ENCODE measurements at places on chromosomes 16 and 17. TPM values are rescaled to one million over a fixed set of nuclear protein-coding genes. Genes with fewer than 3 reads are reported as not detected.

DNA sequence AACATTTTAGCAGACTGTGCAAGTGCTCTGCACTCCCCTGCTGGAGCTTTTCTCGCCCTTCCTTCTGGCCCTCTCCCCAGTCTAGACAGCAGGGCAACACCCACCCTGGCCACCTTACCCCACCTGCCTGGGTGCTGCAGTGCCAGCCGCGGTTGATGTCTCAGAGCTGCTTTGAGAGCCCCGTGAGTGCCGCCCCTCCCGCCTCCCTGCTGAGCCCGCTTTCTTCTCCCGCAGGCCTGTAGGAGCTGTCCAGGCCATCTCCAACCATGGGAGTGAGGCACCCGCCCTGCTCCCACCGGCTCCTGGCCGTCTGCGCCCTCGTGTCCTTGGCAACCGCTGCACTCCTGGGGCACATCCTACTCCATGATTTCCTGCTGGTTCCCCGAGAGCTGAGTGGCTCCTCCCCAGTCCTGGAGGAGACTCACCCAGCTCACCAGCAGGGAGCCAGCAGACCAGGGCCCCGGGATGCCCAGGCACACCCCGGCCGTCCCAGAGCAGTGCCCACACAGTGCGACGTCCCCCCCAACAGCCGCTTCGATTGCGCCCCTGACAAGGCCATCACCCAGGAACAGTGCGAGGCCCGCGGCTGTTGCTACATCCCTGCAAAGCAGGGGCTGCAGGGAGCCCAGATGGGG is 3.1 kb downstream of the GAA start:
- DNase-seq: peak; percentile 14

GRCh38 chr17:28544402-28545140 is 7.9 kb downstream of the UNC119 start:
- DNase-seq: no peak

- DNase-seq: peak; percentile 55
These were observed 14.0 kb downstream of the PRSS54 start for GRCh38 chr16:58280846-58281301.

- no peak for DNase-seq
These were observed 379 bp downstream of the SNX29 start for GRCh38 chr16:11976850-11977375.

DNA sequence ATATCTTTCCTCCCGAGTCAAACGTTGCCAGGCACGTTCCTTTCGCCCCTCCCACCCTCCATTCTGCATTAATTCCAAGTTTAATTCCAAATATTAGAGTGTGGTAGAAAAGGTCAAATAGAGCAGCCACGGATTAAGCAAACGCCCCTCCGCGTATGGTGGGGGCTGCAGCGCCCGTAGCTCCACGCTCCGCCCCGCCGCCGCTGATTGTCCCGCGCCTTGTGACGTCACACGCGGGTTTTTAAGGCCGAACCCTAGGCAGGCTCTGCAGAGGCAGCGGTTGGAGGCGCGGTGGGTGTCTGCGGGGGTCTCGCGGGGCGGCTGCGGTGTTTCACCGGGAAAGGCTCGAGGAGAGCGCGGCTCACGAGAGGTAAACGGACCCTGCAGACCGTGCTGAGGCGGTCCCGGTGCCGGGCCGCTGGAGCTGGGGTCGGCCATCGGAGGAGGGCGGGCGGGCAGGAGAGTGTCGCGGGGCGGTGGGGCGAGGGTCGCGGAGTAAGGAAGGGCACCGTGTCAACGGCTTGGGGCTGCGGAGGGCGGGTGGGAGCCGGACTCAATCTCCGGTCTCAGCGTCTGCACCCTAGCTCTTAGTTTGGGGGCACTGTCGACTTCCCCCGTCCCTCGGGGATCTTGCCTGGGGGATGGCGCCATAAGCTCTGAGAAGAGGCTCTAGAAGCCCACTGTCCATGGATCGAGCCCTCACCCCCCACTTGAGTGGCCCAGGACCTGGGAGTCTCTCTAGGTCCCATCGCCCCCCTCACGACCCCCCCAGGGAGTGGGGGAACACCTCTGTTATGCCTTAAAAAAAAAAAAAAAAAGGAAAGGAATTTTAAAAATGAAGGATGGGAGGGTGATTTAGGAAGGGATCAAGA is at the start of gene ARL4D:
Gene ARL4D (plus strand): TSS at position 270 of the 872 bp plus-strand sequence. CDS start 740 bp downstream, outside the sequence.
- DNase-seq: peak; percentile 63

DNA sequence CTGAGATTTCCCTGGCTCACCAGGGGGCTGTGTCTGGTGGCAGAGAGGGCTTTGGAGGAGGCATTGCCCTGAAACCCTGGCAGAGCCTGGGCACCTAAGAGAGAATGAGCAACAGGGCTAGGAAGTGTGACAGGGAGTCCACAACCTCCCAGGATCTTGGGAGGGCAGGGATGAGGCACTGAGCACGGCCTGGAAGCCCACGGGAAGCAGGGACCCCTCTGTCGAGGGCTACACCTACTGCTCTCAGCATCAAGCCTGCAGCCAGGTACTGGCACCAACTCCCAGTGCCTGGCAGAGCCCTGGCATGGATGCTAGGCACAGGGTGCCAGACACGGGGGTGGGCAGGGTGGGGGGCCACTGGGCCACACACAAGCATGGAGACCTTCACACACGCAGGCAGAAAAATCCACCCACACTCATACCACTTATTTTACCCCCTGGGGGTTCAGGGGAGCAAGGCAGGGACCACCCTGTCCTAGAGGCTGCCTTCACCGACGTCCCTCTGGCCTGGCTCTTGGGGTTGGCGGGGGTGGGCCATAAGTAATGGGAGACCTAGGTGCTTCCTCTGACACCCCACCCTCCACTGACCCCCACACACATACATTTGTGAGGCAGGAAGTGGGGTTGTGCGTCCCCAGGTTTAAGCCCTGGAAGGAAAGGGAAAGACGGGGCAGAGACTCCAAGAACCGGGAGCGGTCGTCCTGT is 970 bp upstream of the HSD11B2 start:
- DNase-seq: no peak

DNA sequence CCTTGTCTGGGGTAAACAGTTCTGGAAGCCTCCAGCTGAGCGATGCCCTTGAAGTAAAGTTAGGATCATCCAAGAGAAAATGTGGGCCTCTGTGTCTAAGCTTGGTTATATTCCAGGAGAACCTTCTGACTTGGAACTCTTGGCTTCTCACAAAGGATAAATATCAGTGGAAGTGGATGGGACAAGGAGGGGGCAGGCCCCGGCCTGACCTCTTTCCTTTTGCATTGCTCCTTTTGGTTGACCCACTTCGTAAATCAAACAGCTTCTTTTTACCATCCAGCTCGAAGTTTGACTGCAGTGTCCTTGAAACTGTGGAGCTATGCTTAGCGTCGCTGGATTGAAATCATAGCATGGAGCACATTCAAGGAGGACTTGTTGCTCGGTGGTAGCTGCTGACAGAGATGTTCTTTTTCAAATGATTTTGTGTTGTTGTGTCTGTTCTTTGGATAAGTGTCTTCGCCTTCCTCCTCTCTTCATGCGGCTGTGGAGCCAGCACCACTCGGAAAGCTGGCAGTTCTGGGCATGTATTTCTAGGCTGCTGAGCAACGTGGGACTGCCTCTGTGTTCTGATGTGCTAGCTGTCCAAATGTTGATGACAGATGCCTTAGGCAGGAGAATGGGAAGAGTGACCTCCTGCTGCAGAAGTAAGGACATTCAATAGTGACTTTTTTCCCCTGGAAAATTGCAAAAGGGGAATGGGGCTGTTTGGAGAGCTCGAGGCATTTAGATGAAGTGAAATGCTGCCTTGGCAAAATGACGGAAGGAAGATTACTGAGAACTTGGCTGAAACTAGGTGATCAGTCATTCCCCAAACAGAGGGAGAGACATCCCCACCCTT is 4.5 kb downstream of the MINK1 start:
- DNase-seq: no peak

DNA sequence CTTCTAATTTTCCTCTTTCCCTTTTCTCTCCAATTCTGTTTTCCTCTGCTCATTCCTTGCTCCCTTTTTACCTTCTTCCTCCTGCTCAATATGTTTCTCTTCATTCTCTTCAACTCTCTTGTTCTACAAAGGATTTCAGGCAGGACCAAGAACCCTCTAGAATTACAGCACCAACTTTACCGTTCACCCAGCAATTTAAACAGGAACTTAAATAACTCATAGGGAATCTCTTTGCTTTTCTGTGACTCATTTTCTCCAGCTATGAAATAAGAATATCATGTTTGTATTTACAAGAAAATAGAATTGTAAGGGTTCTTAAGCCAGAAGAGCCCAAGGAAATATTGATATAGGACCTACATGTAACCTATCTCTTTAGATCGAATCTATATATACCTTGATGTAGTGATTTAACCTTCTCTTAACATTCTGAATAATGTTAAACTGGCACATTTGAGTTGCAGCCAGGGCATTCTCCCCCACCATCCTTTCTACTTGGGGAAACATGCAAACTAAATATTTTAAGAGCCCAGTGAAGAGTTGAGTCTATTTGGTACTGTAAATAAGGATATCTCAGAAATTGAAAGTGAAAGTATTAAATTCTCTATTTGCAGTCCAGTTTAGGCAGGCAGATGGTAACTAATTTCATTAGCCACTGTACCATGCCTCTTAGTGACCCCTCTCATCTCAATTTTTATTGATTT is 137.0 kb downstream of the ANKFN1 start:
- DNase-seq: no peak

- no peak for DNase-seq
These were observed 22.6 kb upstream of the CACNG4 start for GRCh38 chr17:66941773-66942450.

DNA sequence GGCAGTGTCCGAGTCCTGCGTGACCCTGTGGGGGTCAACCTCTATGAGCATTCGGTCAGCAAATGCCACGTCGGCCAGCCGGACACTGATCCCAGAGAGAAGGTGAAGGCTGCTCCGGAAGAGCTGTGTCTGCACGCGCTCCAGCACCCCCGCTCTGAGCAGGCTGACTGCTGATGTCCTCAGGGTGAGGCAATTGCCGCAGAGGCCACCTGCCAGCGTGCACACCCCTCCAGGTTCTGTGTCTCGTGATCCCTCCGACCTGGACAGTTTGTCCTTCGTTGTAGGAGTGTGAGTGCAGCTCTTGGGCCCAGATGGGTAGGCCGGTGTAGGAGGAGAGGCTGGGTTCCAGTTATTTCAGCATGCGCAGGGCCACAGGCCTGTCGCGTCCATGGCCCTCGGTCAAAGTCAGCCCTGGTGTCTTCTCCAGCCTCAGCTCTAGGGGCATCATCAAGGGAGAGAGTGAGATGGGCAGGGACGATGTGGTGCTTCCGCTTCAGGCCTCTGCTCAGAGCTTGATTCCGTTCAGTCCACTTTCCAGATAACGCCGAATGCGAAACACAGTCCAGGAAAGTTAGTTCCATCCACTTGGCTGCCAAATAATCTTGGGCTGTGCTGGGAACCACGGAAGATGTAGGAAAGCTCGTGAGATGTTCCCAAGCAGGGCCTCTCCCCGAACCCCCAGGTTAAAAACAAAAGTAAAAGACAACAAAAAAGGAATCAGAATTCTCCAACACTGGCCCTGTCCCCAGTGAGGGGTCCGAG is 15.1 kb upstream of the NCBP3 start:
- DNase-seq: no peak

GRCh38 chr16:61791464-61791863 is 244.8 kb downstream of the CDH8 start:
- DNase-seq: no peak

The ZG16B gene
- not detected for total RNA-seq

The ZDHHC1 gene
- total RNA-seq: 7.8 TPM

The CDH15 gene
- total RNA-seq: 0.33 TPM

The GRIN2A gene
- not detected for total RNA-seq

The KRT17 gene
- 24,723 TPM for total RNA-seq
